Coronary artery (tissue), 2 donors: ENCODE measurements at places on chromosomes 5 and 9.

GRCh38 chr9:16873126-16873802, 2.8 kb upstream of the BNC2 start:
- no peak for DNase-seq

- DNase-seq = no peak
Observed at GRCh38 chr5:56565644-56566043, 249.7 kb upstream of the MAP3K1 start.

DNA sequence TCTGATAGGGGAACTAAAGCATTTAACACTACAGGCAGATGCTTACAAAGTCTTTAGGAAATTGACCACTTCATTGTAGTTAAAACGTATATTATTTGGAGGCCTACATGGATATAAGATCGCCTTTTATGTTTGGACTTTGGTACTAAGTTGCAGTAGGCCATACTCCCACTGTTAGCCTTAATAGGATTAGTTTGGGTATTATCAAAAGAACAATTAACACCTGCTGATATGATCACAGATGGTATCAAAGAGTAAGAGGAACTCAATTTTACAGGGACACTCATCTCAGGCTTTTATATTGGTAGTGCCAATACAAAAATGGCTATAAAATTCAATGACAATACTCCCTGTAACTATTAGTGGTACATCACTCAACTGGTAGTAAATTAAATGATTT, 1183.0 kb downstream of the MAT2B start:
- no peak for DNase-seq

DNA sequence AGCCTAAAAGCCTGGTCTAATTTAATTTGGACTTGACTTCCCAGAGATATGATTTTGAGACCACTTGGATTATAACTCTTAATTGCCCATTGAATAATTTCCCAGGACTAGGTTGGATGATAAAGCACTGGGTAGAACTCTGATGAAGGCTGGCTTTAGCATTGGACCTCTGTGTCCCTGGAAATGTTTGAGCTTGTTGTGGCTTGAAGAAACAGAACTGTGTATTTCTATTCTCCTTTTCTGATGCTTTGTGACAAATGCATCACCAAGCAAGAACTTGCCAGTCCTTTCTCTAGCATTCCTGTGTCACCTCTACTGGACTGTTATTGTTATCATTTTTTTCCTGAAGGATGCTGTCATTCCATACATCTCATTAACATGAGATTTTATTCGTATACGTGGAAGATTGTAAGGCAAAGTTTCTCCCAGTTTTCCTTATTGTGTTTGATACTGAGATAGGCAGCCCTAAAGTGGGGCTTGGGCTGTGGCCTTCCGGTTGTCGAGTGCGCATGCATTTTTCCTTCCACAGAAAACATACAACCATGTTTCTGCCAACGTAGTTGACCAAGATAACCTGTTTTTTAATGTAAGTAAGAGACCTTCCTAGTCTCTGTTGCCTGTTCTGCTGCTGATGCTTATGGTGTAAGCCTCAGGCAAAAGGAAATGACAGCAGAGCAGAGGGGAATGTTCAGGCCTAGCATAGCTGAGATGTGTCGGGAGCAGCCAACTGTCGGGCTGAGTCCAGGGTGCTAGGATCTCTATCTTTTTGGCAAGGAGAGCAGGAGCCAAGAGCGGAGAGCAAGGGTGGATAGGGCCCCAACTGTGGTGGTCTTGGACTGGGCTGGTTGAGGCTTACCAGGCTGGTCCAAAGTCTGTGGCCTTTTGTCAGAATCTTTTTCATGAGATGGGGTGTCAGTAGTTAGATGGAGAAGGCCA, 2.3 kb downstream of the NTRK2 start:
- DNase-seq = no peak

DNA sequence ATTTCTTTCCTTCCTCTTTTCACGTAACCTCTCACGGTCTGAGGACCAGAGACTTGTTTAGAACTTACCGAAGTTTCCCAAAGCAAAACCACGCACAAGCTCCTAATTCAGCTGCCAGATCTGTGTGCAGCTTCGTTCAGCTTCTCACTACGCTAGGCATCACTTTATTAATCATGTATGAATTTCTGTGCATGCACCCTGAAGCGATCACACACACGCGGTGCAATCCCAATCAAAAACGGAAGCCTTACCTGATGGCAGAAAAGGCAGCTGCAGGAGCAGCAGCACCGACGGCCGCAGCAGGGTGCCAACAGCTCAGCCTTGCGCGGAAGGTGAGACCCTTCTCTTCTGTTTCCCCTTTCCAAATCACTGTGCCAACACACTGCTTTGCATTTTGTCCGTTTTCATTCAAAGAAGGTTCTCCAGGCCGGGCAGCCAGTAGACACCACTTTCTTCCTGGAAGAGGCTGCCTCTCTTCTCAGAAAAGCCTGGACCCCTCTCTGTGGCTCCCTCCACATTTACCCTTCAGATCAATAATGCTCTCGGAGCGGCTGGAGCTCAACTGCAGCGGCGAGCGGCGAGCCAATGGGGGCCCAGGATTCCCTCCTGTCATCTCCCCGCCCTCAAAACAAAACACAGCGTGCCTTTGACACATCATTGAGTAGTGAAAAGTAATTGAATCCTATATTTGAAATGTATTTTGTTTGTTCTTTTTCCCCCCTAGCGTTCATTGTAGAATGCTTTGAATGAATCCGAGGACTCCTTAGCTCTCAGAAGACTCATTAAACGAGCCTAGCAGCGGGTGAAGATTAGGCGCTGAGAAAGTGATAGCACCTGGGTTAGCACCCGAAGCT, at the start of gene CDH12:
Gene CDH12 (minus strand): TSS at position 538 of the 854 bp plus-strand sequence.
- DNase-seq = no peak

GRCh38 chr5:6748142-6748541, 34.9 kb downstream of the TENT4A start:
- DNase-seq = no peak

- DNase-seq = no peak
Observed at GRCh38 chr9:31983895-31984294, 400.5 kb upstream of the ACO1 start.

- DNase-seq = no peak
Observed at GRCh38 chr5:61582205-61582820, 250.3 kb downstream of the ZSWIM6 start.

DNA sequence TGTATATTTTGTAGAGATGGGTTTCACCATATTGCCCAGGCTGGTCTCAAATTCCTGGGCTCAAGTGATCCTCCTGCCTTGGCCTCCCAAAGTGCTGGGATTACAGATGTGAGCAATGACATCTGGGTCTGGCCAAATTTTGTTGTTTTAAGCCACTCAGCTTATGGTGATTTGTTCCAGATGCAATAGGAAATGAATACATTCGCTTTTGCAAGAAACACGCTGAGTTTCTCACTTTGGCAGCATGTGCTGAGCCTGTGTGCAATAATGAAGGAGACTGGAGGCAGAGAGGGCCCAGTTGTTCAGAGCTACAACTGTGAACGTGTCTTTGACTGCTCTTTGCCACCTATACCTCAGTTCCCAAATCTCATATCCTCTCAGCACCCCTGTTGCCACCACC, 56.4 kb downstream of the KIF4B start:
- DNase-seq = no peak

- no peak for DNase-seq
Observed at GRCh38 chr9:5085993-5086392, 99.4 kb downstream of the INSL6 start.

- no peak for DNase-seq
Observed at GRCh38 chr5:146342882-146343865, 4.5 kb downstream of the POU4F3 start.

GRCh38 chr5:149855366-149855765, 89.2 kb downstream of the PDE6A start:
- no peak for DNase-seq

- no peak for DNase-seq
Observed at GRCh38 chr5:671459-672328, 21.5 kb downstream of the TPPP start.

DNA sequence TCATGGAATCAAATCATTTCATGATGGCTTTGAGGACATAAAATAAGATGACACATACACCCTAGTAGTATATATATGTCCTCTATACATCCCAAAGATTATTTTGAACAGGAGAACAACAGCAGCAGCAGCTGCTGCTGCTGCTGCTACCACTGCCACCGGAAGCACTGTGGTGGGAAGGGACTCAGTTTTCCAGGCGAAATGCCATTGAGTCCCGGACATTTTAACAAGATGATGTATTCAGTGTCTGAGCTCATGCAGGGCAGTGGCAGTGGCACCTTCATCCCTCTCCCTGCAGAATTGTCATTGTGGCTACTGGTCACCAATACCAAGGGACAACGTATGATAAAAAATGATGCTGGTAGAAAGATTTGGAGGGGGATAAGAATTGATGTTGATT, 151.3 kb downstream of the CHSY3 start:
- DNase-seq = no peak

- no peak for DNase-seq
Observed at GRCh38 chr5:170100066-170100943, 5.4 kb upstream of the FOXI1 start.

GRCh38 chr9:69895185-69895584, 74.6 kb downstream of the CFAP95 start:
- no peak for DNase-seq

GRCh38 chr5:172630986-172631385, 10.1 kb upstream of the NEURL1B start:
- DNase-seq = peak; percentile 43

DNA sequence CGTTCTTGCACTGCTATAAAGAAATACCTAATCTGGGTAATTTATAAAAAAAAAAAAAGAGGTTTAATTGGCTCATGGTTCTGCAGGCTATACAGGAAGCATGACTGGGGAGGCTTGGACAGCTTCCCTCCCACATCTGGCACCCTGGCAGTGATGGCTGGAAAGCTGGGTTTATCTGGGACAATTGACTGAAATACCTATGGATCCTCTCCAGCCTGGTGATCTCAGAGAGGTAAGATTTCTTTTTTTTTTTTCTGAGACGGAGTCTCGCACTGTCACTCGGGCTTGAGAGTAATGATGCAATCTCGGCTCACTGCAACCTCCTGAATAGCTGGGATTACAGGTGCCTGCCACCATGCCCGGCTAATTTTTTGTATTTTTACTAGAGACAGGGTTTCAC, 22.7 kb upstream of the UGCG start:
- DNase-seq = no peak

DNA sequence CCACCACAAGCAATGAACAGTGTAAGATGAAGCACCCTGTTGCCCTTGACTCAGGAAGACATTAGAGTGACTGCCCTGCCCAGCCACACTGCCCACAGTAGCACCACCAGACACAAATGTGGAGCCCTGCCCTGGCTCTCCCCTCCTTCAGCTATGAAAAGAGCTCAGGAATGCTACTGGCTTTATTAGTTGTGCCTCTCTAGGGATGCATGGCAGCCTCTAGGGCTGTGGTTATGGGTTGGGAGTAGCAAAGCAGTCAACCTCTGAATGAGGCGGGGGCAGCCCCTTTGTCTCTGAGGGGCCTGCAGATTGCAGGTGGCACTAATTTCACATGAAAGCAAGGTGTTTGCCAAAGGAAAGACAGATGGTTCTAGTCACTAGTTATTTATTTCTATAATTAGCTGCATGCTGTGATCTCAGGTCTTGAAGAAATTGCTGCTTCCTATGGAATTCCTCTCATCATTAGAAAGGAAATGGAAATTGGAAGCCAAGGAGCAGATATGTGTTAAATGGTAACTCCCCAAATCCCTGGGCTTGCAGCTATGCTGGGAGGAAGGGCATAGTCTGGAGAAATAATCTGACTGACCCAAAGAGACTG, 259.4 kb downstream of the TLR4 start:
- no peak for DNase-seq

DNA sequence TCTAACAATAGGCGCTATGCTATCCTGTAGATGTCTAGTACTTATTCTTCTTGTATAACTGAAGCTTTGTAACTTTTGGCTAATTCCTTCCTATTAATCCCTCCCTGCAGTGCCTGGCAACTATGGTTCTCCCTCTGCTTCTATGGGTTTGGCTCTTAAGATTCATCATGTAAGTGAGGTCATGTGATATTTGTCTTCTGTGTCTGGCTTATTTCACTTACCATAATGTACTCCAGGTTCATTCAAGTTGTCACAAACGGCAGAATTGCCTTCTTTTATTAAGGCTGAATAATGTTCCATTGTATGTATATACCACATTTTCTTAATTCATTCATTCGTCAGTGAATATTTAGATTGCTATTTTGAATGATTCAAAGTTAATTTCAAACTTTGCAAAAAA, 149.9 kb upstream of the GAS1 start:
- DNase-seq = no peak

- no peak for DNase-seq
Observed at GRCh38 chr5:56588636-56589480, 226.5 kb upstream of the MAP3K1 start.

DNA sequence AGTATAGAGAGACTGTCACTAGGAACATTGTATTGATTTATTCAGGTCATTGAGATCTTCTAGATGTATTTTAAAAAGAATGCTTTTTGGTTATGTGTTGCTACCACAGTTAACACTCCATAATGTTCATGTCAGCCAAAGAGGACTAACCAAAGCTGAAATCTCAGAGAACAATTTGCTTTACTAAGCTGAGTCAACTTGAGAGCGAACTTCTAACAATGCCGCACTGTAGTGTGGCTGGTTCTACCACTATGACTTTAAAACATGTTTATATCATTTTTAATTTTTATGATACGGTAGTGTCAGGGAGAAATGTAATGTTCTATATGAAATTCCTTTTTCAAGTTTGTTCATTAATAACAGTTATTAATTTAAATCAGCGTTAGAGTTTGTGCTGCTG, 42.1 kb downstream of the GALNT12 start:
- DNase-seq = no peak

GRCh38 chr9:14616188-14616982, 76.8 kb downstream of the ZDHHC21 start:
- DNase-seq = no peak

GRCh38 chr9:109922617-109923470, 142.8 kb downstream of the PALM2AKAP2 start:
- no peak for DNase-seq

- DNase-seq = no peak
Observed at GRCh38 chr9:113876151-113876992, at the start of gene ZNF618. ZNF618 (plus strand) TSS chr9:113876309; CDS start chr9:113876381, 72 bp downstream.

- no peak for DNase-seq
Observed at GRCh38 chr9:23552876-23553601, 273.0 kb downstream of the ELAVL2 start.

DNA sequence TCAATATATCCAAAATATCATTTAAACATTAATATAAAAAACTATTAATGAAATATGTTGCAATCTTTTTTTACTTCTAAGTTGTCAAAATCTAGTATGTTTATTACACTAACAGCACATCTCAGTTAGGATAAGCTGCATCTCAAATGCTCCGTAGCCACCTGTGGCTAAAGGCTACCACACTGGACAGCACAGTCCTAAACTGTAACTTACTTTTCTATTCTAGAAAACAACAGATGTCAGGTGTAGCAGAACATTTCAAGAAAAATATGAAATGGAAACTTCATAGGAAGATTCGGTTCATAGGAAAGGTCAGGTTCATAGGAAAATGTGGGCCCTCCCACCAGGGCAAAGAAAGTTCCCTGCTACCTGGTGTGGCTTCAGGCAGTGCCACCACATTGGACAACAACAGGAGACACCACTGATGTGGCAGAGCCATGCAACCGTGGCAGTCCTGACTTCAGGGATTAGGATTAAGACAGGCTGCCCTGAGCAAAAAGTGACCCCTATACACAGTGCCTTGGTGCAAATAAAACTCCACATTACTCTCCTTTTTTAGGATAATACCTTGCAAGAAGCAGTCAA, 197.8 kb upstream of the NR4A3 start:
- DNase-seq = no peak
